HFFc6 (cell line): ENCODE measurements at places on chromosomes 7 and 10. TPM values are rescaled to one million over a fixed set of nuclear protein-coding genes. Genes with fewer than 3 reads are reported as not detected.

DNA sequence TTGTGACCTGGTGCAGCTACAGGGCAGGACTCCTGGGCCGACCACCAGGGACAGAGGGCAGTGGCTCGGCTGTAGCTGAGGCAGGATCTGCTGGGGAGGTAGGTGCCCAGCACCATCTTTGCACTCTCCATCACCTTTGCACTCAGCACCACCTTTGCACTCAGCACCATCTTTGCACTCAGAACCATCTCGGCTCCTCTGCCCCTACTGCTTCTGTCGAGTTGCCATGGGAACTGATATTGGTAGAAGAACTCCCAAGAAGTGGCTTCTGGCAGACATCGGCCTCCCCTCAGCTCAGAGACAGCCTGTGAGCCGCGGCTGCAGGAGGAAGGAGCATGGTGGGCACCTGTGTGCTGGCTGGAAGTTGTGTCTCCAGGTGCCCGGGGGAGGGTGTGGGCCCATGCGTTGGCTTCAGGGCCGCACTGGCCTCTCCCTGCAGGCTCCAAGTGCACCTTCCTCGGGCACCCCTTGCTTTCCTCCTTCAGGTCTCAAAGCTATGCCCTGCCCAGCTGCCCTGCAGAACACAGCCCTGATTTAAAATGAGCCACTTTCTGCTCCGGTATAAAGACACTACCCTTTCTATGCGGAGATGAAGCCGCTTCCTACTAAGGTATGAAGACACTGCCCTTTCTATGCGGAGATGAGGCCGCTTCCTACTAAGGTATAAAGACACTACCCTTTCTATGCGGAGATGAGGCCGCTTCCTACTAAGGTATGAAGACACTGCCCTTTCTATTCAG, 514.5 kb downstream of the PTPRN2 start:
- H3K27ac ChIP-seq = no peak overlapping the region
- no peak for DNase-seq
- H3K4me3 ChIP-seq = no peak overlapping the region
- H3K4me1 ChIP-seq = no peaks in the 10 kb centered on the region

- H3K36me3 ChIP-seq = no peaks in the 10 kb centered on the region
- H3K4me1 ChIP-seq = no peaks in the 10 kb centered on the region
- H3K4me3 ChIP-seq = no peak within 1 kb of the TSS
- no peak for DNase-seq
Observed at GRCh38 chr10:95756041-95756761, at the start of gene ENTPD1. TSS of gene ENTPD1 (plus strand) at chr10:95756163. CDS start at chr10:95756240, 77 bp downstream.

DNA sequence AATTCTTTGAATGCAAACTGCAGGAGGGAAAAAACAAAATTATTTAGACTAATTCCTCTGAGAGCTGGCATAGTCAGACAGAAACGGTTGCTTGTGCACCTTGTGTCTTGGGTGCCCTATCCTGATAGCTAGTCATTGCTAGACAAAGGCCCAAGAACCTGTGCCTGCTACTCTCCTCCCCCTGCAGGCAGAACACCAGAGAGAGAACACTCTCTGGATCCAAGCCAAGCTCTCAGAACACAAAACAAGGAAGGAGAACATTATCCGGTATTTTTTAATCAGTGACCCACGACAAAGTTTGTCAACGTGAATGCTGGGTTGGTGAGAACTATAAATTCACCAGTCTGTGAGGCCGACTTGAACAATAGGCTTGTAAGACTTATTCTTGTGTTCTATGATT, 18.8 kb upstream of the PPP1R9A start:
- H3K27me3 ChIP-seq = no peaks in the 10 kb centered on the region; the same call in none of the 2 replicates
- no peak overlapping the region for H3K4me3 ChIP-seq
- H3K27ac ChIP-seq = no peak overlapping the region
- no peak for DNase-seq

- no peak overlapping the region for H3K27ac ChIP-seq
- no peaks in the 10 kb centered on the region for H3K36me3 ChIP-seq
- no peak for DNase-seq
- no peak overlapping the region for H3K4me3 ChIP-seq
- H3K27me3 ChIP-seq = peaks cover 21% of the 10 kb centered on the region
Observed at GRCh38 chr7:151306374-151306773, 35.2 kb upstream of the NUB1 start.

The TMEM130 gene
- total RNA-seq = 8.2 and 12.1 TPM in 2 replicates

DNA sequence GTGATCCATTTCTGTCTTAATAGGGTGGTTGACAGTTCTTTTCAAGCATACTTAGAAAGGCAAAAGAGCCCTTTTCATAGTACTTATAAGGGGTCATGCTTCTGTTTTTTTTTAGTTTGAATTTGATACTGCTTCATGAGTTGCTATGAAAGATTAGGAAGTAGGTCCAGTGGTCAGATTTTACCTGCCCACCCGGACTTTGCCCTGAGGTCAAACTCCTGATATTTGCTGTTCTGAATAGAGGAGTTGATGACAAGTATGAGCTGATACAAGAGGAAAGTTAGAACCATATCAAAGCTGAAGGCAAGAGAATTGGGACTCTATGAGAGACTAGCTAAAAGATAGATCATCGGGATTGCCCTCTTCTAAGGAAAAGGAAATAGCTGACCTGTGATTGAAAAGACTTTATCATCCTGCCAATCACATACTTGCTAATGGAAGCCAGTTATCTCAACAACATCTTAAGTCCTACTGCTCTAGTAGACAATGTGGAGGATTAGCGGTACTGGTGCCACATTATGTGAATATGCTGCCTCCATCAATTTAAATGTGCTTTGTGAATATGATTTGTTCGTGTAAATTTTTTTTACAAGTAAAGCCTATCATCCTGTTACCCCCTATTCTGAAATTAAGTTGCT, 37.5 kb upstream of the CYP26C1 start:
- 0 out of 2 replicates have a peak, but pooled peaks cover under 1% of the 10 kb centered on the region for H3K4me1 ChIP-seq
- H3K27me3 ChIP-seq = peaks cover 3% of the 10 kb centered on the region; the same call in 1 of the 2 replicates
- no peak overlapping the region for H3K27ac ChIP-seq
- peaks cover 14% of the 10 kb centered on the region for H3K36me3 ChIP-seq

DNA sequence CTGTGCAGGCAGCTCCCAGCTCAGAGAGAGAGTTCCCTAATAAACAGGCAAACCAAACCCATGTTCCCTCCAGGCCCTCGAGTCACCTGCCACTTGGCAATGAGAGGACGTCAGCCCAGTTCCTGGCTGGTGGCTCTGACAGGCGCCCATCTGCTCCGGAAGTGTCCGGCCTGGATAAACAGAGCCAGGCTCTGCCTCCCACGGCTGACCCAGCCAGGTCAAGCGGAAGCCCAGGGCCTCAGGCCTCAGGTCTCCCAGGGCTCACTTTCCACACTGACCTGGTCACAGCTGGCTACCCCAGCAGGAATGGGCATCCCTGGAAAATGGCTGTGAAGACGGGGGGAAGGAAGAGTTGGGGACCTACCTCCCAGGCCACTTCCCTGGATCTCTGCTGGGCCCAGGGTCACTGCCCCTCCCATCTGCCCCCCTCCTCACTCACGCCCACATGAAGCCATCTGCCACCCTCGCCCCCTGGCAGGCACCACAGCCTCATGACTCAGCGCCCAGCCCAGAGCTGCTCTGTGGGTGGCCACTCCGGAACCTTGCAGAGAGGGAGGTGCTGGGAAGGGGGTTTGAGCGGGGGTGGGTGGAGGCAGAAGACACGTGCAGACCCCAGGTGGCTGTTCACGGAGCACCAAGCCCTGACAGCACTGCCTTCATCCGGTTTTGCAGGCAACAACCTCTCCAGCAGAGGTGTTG, 37.4 kb upstream of the DUSP5 start:
- peaks cover 45% of the 10 kb centered on the region for H3K4me1 ChIP-seq
- H3K36me3 ChIP-seq = no peaks in the 10 kb centered on the region
- DNase-seq = no peak
- peaks cover 3% of the 10 kb centered on the region for H3K27me3 ChIP-seq

- no peak for DNase-seq
- no peak overlapping the region for H3K27ac ChIP-seq
- H3K36me3 ChIP-seq = peaks cover 20% of the 10 kb centered on the region
- H3K4me1 ChIP-seq = peaks cover 34% of the 10 kb centered on the region
- no peaks in the 10 kb centered on the region; the same call in none of the 2 replicates for H3K27me3 ChIP-seq
- H3K4me3 ChIP-seq = no peak overlapping the region
Observed at GRCh38 chr7:127683776-127684681, 32.0 kb downstream of the SND1 start.

GRCh38 chr10:19204246-19204917, 155.8 kb downstream of the MALRD1 start:
- H3K27ac ChIP-seq = no peak overlapping the region
- peaks cover 1% of the 10 kb centered on the region; the same call in 1 of the 2 replicates for H3K27me3 ChIP-seq
- no peaks in the 10 kb centered on the region for H3K4me1 ChIP-seq
- no peak for DNase-seq

GRCh38 chr7:106313456-106313901, 28.7 kb upstream of the NAMPT start:
- H3K27ac ChIP-seq = peak overlapping the region; percentile 65
- H3K4me1 ChIP-seq = peaks cover 30% of the 10 kb centered on the region
- H3K4me3 ChIP-seq = peak overlapping the region; percentile 70
- peaks cover 12% of the 10 kb centered on the region for H3K27me3 ChIP-seq
- DNase-seq = peak; percentile 45

DNA sequence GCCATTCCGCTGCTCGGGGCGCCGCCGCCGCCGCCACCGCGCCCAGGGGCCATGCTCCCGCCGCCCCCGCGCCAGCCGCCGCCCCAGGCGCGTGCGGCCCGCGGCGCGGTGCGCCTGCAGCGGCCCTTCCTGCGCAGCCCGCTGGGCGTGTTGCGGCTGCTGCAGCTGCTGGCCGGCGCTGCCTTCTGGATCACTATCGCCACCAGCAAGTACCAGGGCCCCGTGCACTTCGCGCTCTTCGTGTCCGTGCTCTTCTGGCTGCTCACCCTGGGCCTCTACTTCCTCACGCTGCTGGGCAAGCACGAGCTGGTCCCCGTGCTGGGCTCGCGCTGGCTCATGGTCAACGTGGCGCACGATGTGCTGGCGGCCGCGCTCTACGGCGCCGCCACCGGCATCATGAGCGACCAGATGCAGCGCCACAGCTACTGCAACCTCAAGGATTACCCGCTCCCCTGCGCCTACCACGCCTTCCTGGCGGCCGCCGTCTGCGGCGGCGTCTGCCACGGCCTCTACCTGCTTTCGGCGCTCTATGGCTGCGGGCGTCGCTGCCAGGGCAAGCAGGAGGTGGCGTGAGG, 383 bp downstream of the MARVELD1 start:
- peaks cover 2% of the 10 kb centered on the region for H3K27me3 ChIP-seq
- H3K4me1 ChIP-seq = peaks cover 69% of the 10 kb centered on the region
- H3K4me3 ChIP-seq = peak overlapping the region; percentile 96
- DNase-seq = peak; percentile 75

DNA sequence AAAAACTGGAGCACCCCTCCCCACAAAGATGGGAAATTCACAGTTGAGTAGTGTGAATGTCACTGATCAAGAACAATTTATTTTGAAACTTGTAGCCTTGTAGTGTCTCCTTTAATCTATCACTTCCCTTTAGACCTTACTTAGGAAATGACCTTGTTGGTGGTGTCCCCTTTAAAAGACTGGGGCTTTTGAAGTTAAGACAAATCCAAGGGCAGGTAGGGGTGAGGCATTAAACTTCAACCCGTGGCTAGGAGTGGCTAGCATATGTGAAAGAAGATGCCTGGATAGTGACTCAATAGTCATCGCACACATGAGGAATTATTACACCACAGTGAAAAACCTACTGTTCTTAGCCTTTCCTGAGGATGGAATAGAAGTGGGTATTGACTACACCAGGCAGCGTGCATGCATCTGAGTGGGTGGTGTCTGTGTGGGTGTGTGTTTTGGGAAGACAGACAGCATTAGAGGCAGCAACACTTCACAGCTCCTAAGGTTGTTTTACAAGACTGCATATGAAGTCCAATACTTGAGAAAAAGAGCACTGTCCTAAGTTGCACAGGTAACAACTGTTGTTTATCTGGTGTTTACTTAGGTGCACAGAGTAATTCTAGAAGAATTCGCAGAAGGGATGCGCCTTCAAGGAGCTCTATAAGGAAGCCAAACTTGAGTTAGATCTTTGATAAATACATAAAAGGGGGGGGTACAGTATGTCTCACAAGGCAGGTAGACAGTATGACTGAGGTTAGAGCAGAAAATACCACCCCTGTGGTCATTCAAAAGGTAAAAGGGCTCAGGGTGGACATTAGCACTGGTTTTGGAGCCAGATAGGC, 32.9 kb downstream of the ABLIM1 start:
- no peak overlapping the region for H3K4me3 ChIP-seq
- peaks cover 1% of the 10 kb centered on the region for H3K27me3 ChIP-seq
- DNase-seq = no peak
- peaks cover 54% of the 10 kb centered on the region for H3K4me1 ChIP-seq
- H3K36me3 ChIP-seq = peaks cover 9% of the 10 kb centered on the region

The SPDYE11 gene
- total RNA-seq = not detected in 3 replicates
